ENCODE measurements at places on chromosomes 12 and 14.

DNA sequence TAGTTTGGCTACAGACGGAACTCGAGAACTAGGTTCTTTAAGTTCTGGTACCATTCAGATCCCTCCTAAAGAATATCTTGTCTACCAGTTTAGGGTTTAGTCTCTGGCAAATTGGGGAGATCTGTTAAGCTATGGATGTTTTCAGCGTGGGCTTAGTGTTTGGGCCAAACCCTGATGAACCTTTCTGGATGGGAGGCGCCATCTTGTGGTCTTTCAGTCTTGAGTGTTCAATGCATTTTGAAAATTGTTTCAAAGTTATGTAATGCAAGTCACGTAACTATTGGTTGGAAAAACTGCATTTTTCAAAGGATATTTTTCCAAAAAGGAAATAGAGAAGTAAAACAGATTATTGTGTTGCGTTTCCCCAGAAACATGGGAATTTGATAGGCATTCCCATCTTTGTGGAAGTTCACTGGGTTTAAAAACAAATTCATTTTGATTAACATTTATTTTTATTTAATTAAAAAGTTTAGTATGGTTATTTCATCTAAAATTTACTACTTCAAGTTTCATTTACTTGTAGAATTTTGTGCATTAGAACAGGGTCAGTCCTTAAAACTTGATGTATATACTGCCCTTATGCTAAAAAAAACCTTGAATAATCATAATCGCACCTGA is 169.0 kb downstream of the PRIMA1 start:
- peak; percentile 64 for DNase-seq

GRCh38 chr12:45509187-45509586 is 220.3 kb upstream of the ARID2 start:
- no peak for DNase-seq

- DNase-seq: no peak
Observed at GRCh38 chr12:31929027-31929526, 30.1 kb upstream of the RESF1 start.

DNA sequence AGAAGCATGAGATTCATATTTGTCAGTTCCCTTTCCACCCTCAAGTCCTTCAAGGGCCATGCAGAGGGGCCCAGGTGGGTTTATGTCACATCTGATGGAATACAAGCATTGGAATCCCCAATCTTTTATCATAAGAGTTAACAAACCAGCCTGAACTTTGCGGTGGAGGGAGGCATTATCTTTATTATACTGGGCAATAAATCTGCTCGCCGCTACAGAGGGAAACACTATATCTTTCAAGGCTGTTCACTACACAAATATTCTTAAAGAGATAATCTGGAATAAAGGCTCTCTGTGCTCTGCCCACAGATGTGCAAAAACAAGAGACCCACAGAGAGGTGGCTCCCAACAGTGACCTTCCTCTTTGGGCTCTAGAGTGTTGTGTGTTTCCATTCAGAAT is 153.6 kb upstream of the PLEKHA5 start:
- DNase-seq: no peak

DNA sequence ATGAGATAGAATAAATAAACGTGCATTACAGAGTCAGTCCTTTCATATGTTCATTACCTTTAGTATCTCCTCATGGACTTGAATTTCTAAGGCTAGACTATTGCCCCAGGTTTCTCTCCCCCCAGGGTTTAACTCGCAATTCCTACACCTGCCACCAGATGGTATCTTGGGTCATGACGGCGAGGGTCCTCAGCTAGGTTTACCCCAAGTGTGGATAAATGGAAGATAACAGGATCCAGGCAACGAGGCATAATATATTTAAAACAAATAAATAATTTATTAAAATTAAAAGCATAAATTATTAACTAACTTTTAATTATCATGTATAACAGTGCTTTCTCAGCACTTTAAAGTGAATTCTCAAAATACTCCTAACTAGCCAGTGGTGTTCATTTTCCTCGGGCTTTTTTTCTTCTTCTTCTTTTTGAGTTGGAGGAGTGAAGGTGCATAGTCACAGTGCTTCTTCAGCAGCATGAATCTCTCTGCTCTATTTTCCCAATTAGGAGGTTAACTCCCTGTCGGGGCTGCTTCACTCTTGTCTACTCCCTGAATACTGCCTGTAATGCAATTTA is 243.5 kb upstream of the CAND1 start:
- no peak for DNase-seq

DNA sequence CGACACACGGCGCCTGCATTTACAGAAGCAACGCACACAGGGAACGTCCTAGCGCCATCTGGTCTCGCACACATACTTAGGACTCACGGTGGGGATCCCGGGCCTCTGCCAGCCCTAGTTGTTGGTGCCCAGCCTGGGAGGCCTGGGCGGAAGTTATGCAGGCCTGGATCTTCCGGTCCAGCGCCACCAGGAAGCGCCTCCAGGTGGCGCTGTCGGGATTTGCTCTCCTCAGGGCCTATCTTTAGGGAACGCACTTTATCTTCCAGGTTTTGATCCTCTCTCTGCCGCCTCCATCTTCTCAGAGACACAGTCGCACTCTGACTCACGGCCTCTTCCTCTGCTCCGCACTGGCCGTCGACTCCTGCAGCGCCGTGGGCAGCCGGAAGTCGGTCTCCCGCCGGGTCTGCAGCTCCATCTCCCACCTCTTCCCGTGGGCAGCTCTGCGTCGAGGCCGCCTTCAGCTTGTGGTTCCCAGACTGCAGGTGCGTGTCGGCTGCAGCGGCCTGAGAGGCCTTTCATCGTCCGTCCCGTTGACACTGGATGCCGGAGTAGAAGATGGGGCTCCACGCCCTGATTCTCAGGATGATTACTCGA is 760.4 kb downstream of the TMEM121 start:
- DNase-seq: no peak

DNA sequence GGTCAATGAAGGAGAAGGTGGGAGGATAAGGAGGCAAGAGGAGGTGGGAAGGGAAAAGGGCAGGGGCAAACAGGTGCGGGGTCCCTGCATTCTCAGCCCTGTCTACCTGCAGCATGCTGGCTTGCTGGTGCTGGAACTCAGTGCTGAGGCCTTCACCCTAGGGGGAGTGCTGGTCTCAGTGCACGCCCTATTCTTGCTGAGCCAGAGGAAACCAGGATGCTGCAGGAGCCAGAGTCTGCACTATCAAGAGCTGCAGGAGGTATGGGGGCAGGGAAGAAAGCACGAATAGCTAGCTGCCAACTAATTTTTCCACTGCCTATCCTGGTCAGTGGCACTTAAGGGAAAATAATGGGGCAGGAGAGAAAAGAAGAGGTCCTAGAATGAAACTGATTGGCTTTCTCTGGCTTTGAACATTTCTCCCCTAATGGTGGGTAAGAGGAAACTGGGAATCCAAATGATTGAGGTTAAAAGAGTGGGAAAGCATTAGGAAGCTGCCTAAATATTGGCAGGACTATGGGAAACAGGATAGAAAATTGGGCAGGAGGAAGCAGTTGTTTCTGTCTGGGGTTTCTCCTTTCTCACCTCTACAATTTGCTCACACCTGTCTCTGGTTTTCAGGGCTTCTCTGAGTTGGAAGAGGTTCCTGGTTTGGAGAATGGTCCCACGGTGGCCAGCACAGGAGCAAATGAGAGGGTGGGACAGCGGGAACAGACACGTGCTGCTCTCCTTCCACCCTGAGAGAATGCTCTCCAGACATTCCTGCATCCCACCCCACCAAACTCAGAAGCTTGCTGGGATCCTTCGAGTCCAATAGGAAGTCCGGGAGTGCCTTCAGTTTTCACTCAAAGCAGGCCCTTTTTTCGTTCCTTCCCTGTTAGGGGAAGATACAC is 1.9 kb downstream of the TMEM253 start:
- no peak for DNase-seq

- no peak for DNase-seq
Observed at GRCh38 chr14:97106166-97106565, 309.0 kb downstream of the VRK1 start.

GRCh38 chr14:103255555-103255954 is 78.5 kb upstream of the EIF5 start:
- no peak for DNase-seq
